ENCODE measurements at places on chromosomes 12 and 14.

- DNase-seq, result no peak
These were observed 112.9 kb downstream of the TSHR start for GRCh38 chr14:81068176-81068782.

GRCh38 chr12:32033406-32033805 lies 73.2 kb upstream of the BICD1 start:
- no peak for DNase-seq

GRCh38 chr14:57659052-57659451 lies 165.4 kb upstream of the CCDC198 start:
- DNase-seq, result no peak

GRCh38 chr14:101851736-101852405 lies 90.4 kb downstream of the PPP2R5C start:
- no peak for DNase-seq

DNA sequence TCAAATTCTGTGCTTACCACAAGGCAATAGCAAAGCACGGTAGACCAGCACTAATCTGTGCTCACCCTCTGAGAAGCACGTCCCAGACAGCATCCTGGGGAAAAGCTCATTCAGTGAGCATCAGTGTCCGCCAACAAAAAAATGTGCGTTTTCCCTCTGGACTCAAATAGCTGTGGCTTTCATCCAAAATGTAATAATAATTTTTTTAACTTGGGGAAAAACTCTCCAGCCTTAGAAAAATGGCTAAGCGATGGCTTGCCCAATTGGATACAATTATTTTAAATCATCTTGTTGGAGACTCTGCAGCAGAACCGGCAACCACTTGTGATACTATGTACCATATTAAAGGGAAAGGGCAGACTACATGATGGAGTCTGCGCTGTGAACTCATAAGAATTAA lies 1.1 kb upstream of the KRT77 start:
- no peak for DNase-seq

Data from NK-92 treated with Interleukin-12 subunit alpha and Interleukin-12 subunit beta, amount 100 ng/mL, for 24 hours (cell line).